ENCODE measurements at places on chromosomes 1 and 21. TPM values are rescaled to one million over a fixed set of nuclear protein-coding genes. Genes with fewer than 3 reads are reported as not detected.

DFFB gene
- 2.4 TPM for total RNA-seq

DCDC2B gene
- total RNA-seq, result not detected

CPLANE2 gene
- total RNA-seq, result 3.5 TPM

TLCD4 gene
- total RNA-seq, result 12.1 TPM

PLA2G2F gene
- total RNA-seq, result not detected

ESRRG gene
- not detected for total RNA-seq

NT5C1A gene
- not detected for total RNA-seq

LIPI gene
- not detected for total RNA-seq

ALPL gene
- total RNA-seq, result 0.50 TPM

HSD3B2 gene
- not detected for total RNA-seq

CRP gene
- total RNA-seq, result not detected

PLEKHA6 gene
- total RNA-seq, result 23.4 TPM

LRRC3 gene
- total RNA-seq, result 2.1 TPM

ANKRD45 gene
- total RNA-seq, result 0.09 TPM

GNG4 gene
- 13.7 TPM for total RNA-seq

CLDN17 gene
- total RNA-seq, result not detected

OMA1 gene
- total RNA-seq, result 6.5 TPM

CD48 gene
- not detected for total RNA-seq

CHAF1B gene
- 11.8 TPM for total RNA-seq

LAPTM5 gene
- total RNA-seq, result 0.24 TPM

CD84 gene
- not detected for total RNA-seq

LBR gene
- 39.3 TPM for total RNA-seq

IGSF3 gene
- total RNA-seq, result 19.3 TPM

GJB4 gene
- total RNA-seq, result 0.06 TPM

LAMB3 gene
- 16.9 TPM for total RNA-seq

OR2G6 gene
- total RNA-seq, result not detected

RBM15 gene
- 7.0 TPM for total RNA-seq

NBPF20 gene
- total RNA-seq, result 3.3 TPM

S100A9 gene
- total RNA-seq, result 1.2 TPM

HMCN1 gene
- total RNA-seq, result 0.01 TPM

CRABP2 gene
- total RNA-seq, result 6.6 TPM

TEDDM1 gene
- not detected for total RNA-seq

MX1 gene
- total RNA-seq, result 2.5 TPM

RHEX gene
- total RNA-seq, result not detected

ATAD3C gene
- total RNA-seq, result not detected

SPATA45 gene
- total RNA-seq, result not detected

CFHR3 gene
- 0.14 TPM for total RNA-seq

INSRR gene
- not detected for total RNA-seq

CAMK1G gene
- 0.20 TPM for total RNA-seq

DIPK1A gene
- 8.6 TPM for total RNA-seq

TFF1 gene
- 26.8 TPM for total RNA-seq

KLF17 gene
- 0.48 TPM for total RNA-seq

GREM2 gene
- total RNA-seq, result 0.14 TPM

PADI3 gene
- 0.89 TPM for total RNA-seq

OR2T2 gene
- total RNA-seq, result not detected

GPR161 gene
- total RNA-seq, result 10.8 TPM
